ENCODE measurements at places on chromosomes 5 and 9.

DNA sequence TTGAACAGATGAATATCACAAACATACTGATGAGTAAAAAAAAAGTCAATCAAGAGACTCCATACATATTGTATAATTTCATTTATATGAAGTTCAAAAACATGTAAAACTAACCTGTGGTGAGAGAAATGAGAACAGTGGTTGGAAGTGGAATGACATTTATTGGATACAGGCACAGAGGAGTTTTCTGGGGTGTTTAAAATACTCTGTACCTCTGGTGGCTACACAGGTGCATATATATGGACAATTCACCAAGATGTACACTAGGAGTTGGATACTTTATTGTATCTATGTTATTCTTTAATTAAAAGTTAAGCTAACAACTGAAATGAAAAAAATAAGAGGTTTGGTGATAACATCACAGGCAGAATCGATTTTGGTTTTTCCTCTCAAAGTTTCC, 14.1 kb downstream of the FOXD1 start:
- no peak for DNase-seq

- DNase-seq = no peak
These were observed 26.7 kb upstream of the ALDH1A1 start for GRCh38 chr9:72979405-72980100.

DNA sequence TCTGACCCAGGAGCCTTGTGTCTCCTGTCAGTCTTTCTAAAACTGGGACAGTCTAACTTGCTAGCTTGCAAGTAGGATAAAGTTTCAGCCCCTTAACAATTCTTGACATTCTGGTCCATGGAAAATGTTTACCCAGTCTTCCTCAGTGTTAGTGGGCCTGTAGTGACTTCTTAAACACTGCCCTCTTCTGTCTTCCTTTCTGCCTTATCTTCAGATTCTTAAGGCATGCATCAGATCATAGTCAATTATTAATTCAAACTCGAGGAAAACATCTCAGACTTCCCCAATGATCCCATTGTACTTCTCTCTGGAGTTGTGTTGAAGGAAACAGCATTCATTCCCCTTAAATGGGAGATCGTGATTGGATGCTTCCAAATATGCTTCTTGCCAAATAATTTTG, 1199.8 kb downstream of the DTWD2 start:
- no peak for DNase-seq

GRCh38 chr9:15262581-15262980, 44.4 kb downstream of the TTC39B start:
- DNase-seq = no peak

DNA sequence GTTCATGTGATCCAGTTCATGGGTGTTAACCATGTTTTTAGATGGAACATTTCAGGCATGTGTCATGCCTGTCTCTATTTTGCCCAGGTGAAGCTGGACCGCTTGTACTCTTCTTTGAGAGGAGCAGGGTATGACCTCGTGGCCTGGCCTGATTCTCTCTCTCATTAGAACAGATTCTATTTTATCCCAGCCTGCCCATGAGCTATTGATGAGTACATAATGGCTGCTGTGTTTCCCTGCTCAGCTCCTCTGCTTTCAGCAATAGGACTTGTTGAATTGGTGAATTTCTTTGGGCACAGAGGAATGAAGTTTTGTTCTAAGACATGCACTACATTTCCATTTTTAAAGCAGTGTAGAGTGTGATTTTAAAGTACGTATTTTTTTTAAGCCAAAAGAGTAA, 86.2 kb downstream of the HACD4 start:
- DNase-seq = no peak

DNA sequence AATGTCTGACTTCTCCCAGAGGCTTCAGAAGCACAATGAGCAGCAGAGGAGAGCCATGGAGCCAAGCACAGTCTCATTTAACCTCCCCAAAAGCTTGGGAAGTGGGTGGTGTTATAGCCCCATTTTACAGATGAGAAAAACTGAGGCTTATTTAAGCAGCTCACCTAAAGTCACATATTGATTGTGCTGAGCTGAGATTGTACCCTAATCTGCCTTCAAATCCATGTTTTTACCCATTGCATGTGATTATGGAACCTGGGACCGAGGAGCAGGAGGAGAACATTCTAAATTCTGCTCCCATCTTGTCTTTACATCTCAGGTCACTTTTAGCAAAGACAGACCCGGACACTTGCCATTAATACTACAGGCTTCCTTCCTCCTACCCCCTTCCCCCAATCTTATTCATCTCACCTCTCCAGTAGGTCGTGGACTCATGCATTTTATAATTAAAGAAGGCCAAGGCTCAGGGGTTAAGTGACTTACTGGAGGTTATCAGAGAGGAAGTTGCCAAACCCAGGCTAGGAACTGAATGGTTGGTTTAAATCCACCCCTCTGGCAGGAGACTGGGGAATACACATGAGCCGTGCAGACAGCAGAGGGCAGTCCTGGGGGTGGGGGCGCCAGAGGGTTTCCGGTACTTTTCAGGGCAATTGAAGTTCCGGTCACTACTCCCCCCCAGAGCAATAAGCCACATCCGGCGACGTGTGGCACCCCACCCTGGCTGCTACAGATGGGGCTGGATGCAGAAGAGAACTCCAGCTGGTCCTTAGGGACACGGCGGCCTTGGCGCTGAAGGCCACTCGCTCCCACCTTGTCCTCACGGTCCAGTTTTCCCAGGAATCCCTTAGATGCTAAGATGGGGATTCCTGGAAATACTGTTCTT, 51.0 kb upstream of the IL17B start:
- DNase-seq = no peak

- no peak for DNase-seq
These were observed 3.1 kb upstream of the FCHSD1 start for GRCh38 chr5:141654298-141654697.

GRCh38 chr5:33631786-33632185, 191.0 kb downstream of the TARS1 start:
- DNase-seq = no peak

GRCh38 chr5:41452506-41452905, 57.9 kb downstream of the PLCXD3 start:
- no peak for DNase-seq

DNA sequence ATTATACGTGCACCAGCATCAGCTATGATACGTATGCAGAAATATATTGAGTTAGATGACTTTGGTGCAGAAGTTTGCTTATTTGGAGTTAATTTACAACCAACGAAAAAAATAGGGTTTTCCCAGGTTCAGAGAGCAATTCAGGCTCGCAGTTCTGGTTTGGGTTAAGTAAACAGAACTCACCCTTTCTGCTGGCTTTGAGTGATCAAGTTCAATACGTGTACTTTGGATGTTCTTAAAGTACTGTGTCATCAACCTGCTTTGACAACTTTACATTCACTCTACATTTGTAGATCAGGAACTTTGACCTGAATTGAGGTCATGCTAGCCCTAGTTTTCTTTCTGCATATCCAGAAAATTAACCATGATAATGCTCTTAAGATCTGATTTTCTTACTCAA, 40.7 kb downstream of the ACOT12 start:
- DNase-seq = no peak

DNA sequence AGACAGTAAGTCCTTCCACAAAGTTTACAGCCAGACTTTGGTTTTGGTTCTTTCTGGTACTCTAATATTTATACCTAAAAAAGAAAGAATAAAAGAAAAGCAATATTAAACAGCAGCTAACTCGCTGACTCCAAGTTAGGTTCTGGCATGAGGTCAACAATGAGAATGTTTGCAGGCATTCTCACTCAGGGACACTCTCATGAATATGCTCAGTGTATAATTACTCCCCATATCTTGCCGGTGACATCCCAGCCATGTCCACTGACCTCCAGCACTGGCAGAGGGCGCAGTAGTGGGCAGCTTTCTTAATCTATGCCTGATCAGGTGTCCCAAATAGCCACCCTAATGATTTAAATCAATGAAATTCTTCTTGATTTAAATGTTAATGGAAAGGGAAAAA, 151.5 kb downstream of the BNC2 start:
- DNase-seq = no peak

- no peak for DNase-seq
These were observed 87.5 kb upstream of the FBXW11 start for GRCh38 chr5:172093965-172094364.

- no peak for DNase-seq
These were observed 609.9 kb upstream of the ACO1 start for GRCh38 chr9:31774571-31774970.

- DNase-seq = peak; percentile 66
These were observed 534 bp downstream of the ERP44 start for GRCh38 chr9:100098046-100098886.

DNA sequence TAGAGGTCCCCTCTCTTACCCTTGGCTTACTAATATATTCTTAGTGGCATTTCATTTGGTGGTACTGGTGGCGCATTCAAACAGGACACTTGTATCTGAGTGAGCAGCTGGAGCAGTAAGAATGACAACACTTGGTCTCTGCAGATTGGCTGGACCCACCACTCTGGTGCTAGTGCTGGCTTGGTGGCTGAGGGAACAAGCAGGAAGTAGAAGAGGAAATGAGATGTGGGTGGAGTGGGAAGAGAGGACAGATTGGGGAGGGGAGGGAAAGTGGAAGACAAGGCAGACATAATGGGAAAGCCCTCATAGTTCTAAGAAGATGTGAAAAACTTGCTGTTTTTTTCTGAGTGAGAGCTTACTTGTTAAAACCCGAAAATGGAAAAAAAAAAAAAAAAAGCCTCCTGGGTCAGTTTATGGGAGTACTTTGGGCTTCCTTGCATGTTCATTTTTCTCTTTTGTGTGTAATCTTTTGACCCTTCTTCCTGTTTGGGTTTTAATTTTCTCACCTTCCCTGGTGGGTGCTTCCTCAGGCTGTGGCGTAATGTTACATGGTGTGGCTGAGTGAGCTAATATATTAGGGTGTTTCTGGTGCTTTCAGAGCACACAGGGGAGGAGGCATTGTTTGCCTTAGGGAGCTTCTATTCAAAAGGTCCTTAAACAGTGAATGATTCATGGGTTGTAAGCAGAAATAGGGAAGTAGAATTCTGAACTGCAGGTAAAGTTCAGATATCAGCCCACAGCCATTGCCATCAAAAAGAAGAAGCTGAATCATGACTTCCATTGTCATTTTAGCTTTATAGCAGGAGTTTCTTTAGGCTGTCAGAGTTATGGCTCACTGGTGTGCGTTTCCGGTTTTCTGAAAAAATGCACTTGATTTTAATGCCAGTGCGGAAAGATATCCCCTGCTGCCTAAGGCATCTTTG, 52.3 kb downstream of the TLE4 start:
- DNase-seq = no peak

DNA sequence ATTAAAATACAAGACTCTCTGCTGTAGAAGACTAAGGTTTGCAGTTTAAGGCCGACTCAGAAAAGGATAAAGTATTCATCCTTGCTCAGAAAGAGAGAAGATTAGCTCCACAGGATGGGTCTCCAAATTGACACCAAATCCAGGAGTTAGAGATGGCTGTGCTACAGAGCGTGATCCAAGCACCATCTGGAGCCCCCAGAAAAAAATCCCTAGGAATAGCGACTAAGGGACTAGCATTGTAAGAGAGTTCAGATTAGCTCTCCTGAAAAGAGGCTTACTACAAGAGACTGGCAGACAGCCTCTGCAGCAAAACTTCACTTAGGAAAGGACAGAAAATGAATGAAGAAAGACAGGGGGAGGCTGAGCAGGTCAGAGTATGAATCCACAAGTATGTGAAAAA, 3.7 kb downstream of the SIL1 start:
- DNase-seq = no peak

DNA sequence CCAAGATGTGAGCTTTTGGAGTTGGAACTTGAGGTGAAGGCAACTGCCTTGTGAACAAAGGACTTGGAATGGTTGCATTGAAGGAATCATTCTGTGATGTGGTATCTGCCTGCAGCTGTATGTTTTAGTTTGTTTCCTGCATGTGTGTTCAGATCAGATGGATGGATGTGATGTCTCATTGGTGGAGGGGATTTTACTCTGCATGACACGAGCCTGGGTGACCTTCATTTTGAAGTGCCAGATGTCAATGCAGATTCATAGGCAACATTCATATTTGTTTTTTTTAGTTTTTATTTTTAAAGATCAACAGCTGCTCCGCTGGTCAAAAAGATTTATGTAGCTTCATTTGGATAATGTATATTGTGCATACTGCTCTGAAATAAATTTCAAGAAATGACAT, 13.5 kb downstream of the FBXL7 start:
- no peak for DNase-seq

- DNase-seq = no peak
These were observed 253.8 kb downstream of the CRB2 start for GRCh38 chr9:123609844-123610243.

DNA sequence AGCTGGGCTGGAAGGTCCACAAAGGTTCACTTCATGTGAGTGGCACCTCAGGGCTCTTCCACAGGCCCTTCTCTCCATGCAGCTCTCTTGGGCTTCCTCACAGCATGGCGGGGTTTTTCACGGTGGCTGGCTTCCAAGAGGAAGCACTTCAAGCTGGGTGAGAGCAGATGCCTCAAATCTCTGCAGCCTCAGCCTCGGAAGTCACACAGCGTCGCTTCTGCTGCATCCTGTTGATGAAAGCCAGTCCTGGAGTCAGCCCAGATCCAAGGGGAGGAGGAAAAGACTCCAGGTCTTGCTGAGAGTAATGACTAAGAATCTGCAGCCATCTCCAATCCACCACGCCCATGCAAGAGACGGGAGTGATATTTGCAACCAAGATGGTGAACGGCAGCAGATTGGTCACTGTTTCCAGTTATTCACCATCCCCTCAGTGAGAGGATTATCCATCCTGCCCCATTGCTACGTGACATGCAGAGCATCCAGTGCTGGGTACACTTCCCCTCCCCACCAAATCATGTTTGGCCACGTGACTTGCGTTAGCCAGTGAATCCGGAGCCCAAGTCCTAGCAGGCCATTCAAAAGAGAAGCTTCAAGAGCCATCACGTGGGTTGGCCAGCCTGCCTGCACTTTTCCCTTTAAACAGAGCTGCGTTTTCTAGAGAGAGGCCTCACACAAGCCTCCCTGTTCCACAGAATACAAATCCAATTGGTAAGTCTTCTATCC, 173.9 kb downstream of the C9orf50 start:
- DNase-seq = peak; percentile 83

DNA sequence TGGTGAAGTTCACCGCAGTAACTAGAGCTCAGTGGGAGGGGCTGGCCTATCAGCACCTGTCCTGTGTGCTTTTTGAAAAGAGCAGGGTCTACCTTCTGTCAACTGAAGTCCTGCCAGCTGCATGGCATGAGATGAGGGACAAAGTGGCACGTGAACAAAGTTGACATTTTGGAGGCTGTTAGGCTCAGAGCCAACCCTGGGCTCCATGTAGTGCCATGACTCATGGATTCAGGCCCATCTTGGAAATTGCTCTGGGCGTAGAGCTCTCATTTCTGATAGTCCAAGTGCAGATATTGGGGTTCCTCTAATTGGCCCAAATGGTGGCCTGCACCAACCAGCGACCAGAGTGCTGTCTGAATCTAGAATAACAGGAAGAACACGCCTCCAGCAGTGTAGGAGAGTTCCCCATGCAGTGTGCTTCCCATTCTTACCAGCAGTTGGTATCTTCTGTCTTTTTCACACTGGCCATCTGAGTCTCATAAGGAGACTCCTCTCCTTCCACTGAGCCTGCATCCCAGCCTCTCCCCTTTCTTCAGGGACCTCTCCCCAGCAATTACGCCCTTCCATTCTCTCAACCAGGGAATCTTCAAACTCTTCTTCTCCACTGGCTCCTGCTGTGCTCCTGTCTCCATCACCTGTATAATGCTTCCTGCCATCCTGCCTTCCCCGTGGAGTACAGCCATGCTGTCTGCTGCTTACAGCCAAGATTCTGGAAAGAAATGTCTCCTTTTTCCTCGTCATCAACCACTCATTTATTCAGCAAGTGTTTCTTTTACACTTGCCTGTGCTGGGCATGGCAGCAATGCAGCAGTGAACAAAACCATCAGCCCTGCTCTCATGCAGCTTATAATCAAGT, 30.4 kb downstream of the IRF1 start:
- peak; percentile 86 for DNase-seq
